ENCODE measurements at places on chromosomes 2 and 18. TPM values are rescaled to one million over a fixed set of nuclear protein-coding genes. Genes with fewer than 3 reads are reported as not detected.

DNA sequence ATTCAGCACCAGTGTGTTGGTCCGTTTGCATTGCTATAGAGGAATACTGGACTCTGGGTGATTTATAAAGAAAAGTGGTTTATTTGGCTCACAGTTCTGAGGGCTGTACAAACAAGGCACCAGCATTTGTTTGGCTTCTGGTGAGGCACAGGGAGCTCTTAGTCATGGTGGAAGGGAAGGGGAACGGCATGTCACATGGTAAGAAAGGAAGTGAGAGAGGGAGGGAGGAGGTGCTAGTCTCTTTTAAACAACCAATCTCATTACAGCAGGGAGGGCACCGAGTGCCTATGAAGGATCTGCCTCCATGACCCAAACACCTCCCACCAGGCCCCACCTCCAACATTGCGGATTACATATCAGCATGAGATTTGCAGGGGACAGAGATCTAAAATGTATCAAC is 143.9 kb upstream of the DLX2 start:
- DNase-seq: peak; percentile 45
- no peaks in the 10 kb centered on the region for H3K4me1 ChIP-seq
- H3K4me3 ChIP-seq: no peak overlapping the region
- H3K36me3 ChIP-seq: no peaks in the 10 kb centered on the region

- H3K27ac ChIP-seq: no peak overlapping the region
- no peaks in the 10 kb centered on the region for H3K27me3 ChIP-seq
- DNase-seq: no peak
- peaks cover 5% of the 10 kb centered on the region for H3K4me1 ChIP-seq
Measured at GRCh38 chr2:200320991-200321390, 14.5 kb downstream of the SPATS2L start.

DNA sequence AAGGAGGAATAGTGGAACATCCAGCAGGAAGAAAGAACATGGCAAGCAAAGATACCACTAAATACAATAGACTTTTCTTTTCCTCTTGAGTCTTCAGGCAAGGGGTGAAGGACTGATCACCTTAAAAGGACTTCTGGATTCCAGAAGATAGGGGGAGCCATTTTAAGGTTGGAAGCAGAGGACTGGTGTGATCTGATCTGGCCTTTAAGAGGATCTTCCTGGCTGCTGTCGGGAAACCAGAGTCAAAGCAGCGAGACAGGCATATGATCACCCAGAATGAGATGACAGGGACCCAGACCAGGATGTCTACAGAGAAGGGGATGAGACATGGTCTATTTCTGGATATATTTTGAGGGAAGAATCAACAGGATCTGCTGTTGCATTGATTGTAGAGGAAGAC is 558.0 kb downstream of the STK39 start:
- no peak overlapping the region for H3K4me3 ChIP-seq
- DNase-seq: no peak
- no peaks in the 10 kb centered on the region for H3K36me3 ChIP-seq

DNA sequence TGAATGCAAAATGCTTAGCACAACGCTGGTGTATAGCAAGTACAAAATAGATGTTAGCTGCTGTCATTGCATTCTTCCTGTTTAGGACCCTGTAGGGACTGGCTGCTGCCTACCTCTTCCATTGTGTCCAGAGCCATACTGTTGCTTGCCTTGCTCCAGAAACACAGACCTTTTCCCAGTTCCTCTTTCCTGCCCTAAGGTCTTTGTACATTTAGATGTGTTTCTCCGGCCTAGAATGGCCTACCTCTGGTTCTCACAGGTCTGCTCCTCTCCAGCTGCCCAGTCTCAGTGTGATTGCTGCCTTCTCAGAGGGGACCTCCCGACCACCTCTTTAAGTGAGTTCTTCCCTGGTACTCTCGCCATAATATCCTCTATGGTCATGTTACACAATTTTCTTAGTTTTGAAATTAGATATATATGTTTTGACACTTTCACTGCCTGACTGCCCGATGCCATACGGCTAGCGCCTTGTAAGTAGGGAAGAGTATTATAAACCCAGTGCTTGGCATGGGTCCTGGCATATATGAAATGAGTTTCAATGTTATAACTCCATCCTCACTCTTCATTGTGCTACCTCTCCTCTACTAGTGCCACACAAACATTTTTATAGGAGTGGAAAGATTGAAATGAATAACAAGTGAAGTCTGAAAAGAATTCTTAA is 48.3 kb downstream of the RFTN2 start:
- DNase-seq: no peak
- no peak overlapping the region for H3K27ac ChIP-seq
- H3K4me1 ChIP-seq: no peaks in the 10 kb centered on the region
- no peaks in the 10 kb centered on the region for H3K27me3 ChIP-seq
- H3K4me3 ChIP-seq: no peak overlapping the region

DNA sequence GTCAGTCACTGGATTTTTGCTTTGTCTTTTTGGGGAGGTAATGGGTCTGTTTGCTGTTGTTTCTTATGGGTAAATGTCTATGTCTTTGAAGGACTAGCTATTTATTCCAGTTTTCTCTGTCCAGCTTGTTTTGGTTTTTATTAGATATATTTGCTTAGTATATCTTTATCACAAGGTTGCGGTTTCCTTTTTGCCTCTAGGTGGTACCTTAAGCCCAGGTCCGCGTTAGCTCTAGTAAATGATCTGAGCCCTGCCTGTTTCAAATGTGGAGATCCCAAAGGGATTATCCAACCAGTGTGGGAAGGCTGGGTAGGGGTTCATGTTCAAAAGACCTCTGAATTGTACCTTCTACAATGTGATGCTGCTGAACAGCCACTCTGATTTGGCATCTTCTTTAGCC is 114.5 kb downstream of the MYO3B start:
- H3K4me1 ChIP-seq: no peaks in the 10 kb centered on the region
- H3K27ac ChIP-seq: no peak overlapping the region
- H3K36me3 ChIP-seq: no peaks in the 10 kb centered on the region
- H3K4me3 ChIP-seq: no peak overlapping the region

DNA sequence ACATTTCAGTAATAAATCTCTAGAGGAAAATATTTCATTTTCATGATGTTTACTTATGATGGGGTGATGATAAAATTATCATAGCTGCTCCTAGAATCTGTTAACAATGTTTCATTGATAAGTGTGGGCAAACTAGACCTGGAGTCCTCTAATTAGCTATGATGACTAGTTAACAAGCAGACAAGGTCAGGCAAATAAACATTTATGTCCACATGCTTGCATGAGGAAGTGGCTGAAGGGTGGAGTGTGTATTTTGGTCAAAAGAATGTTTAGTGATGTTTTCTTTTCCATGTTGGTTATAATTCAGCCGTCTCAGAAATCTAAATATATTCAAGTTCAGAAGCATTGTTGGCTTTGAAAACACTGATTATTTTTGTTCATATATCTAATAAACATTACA is 99.9 kb upstream of the FN1 start:
- H3K27ac ChIP-seq: no peak overlapping the region
- H3K27me3 ChIP-seq: no peaks in the 10 kb centered on the region
- H3K4me1 ChIP-seq: peaks cover 3% of the 10 kb centered on the region
- no peaks in the 10 kb centered on the region for H3K36me3 ChIP-seq

DNA sequence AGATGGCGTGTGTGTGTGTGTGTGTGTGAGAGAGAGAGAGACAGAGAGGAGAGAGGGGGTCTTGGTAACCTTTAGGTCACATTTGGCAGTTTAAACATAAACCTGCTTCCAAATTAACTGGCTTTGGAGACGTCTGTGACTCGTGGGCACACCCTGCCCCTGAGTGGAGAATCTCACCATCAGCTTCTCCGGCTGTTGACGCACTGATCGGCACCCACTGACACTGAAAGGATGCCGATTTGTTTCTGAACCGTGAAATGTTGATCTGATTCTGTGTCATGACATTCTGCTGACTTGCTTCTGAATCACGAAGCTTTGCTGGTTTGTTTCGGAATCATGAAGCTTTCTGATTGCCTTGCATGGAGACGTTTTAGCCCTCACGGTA is 114.7 kb downstream of the RTP5 start:
- no peak for DNase-seq
- no peak overlapping the region for H3K27ac ChIP-seq
- H3K27me3 ChIP-seq: no peaks in the 10 kb centered on the region
- H3K4me1 ChIP-seq: no peaks in the 10 kb centered on the region
- no peaks in the 10 kb centered on the region for H3K36me3 ChIP-seq

GRCh38 chr18:58861353-58861752 is 3.3 kb upstream of the ZNF532 start:
- no peaks in the 10 kb centered on the region for H3K36me3 ChIP-seq
- H3K27ac ChIP-seq: peak overlapping the region; percentile 97
- peaks cover 61% of the 10 kb centered on the region for H3K4me1 ChIP-seq
- no peak overlapping the region for H3K4me3 ChIP-seq
- H3K27me3 ChIP-seq: no peaks in the 10 kb centered on the region

DNA sequence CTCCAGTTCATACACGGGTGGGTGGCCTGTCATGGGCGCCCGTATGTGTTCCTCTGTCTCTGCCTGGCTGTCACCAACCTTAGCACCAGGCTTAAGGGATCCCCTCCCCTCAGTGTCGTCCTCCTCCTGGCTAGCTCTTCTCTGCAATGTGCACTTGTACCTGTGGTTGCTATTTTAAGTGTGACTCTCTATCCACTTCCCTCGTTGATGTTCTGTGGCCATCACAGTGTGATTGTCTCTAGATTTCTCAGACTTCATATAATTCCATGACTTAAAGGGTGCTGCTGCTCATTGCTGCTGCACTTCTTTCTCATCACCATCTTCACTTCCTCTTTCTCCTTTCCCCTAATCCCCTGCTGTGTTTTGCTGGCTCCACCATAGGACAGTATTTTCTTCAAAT is 143.4 kb downstream of the EML6 start:
- DNase-seq: no peak
- H3K27me3 ChIP-seq: no peaks in the 10 kb centered on the region
- no peak overlapping the region for H3K4me3 ChIP-seq
- no peaks in the 10 kb centered on the region for H3K36me3 ChIP-seq
- no peak overlapping the region for H3K27ac ChIP-seq

DNA sequence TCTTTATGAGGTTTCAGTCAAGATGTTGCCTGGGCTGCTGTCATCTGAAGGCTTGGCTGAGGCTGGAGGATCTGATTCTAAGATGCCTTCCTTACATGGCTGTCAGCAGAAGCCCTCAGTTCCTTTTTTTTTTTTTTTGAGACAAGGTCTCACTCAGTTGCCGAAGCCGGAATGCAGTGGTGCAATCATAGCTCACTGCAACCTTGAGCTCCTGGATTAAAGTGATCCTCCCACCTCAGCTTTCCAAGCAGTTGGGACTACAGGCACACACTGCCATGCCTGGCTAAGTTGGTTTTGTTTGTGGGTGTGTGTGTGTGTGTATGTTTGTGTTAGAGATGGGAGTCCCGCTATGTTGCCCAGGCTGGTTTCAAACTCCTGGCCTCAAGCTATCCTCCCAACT is 13.1 kb upstream of the SLC35F5 start:
- H3K27me3 ChIP-seq: no peaks in the 10 kb centered on the region
- no peak for DNase-seq
- no peaks in the 10 kb centered on the region for H3K4me1 ChIP-seq
- H3K27ac ChIP-seq: no peak overlapping the region

- no peak overlapping the region for H3K27ac ChIP-seq
- H3K4me3 ChIP-seq: no peak overlapping the region
- H3K4me1 ChIP-seq: no peaks in the 10 kb centered on the region
- H3K27me3 ChIP-seq: no peaks in the 10 kb centered on the region
- no peaks in the 10 kb centered on the region for H3K36me3 ChIP-seq
Measured at GRCh38 chr18:44733069-44733753, 52.5 kb downstream of the SETBP1 start.

DNA sequence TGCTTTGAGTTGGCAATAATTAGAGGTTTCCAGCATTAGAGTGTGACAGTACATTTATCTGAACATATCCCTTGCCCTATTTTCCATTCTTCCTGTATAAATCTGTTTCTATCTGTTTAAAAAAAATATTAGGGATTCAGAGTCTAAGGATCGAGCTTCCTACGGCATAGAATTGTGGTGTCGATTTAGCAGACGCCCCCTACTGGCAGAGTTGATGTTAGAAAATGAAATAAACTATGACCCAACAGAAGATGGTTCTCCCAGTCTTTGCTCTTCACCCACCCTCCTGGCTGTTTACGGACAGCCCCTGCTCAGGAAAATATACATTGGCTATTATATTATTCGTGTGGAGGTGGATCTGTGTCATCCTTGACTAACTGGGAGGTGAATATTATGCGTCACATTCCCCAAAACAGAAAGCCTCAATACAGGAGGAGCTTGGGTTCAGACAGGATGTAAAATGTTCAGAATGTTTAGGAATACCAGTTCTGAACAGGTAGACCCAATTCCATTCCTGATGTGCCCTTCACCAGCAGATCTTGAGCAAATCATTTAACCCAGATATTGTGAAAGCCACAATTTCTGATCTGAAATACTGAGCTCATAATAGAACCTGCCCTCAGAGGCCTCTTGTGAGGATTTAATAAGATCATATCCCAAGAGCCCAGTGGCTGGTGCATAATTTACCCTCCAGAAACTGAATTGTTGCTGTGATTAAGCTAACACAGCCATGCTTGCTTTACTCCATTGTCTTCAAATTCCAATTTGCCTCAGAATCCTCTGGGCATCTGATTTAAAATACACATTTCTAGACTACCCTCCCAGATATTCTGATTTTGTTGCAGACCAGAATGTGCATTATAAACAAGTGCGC is 10.8 kb upstream of the ERMN start:
- no peaks in the 10 kb centered on the region for H3K4me1 ChIP-seq
- no peak overlapping the region for H3K27ac ChIP-seq
- H3K36me3 ChIP-seq: no peaks in the 10 kb centered on the region
- peak; percentile 69 for DNase-seq

DNA sequence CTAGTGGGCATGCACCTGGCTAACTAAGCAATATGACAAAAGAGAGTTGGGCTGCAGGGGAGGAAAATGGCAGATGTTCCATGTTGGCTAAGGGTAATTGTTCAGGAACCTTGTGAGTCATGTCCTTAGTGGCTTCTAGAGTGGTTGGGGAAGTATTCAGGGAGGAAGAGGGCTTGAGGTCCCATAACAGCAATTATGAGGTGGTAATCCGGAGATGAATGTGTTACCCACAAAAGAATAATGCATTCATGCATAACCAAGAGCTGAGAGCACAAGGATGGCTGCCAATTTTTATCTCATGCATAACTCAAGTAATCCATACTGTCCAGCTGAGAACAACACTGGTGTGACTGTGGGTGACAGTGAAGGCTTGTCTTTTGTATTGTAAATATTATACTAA is 42.9 kb downstream of the TMEFF2 start:
- H3K4me3 ChIP-seq: no peak overlapping the region
- no peak for DNase-seq
- H3K27ac ChIP-seq: no peak overlapping the region
- H3K36me3 ChIP-seq: no peaks in the 10 kb centered on the region

GAREM1 gene
- 15.2 TPM for total RNA-seq

DLGAP1 gene
- 93.8 TPM for total RNA-seq

PLB1 gene
- 10.4 TPM for total RNA-seq

FHOD3 gene
- 46.8 TPM for total RNA-seq

REG3G gene
- 69.7 TPM for total RNA-seq

DNER gene
- total RNA-seq: 2.0 TPM

PRKAG3 gene
- 0.39 TPM for total RNA-seq

Data from testis (tissue), 5 donors.